ENCODE measurements at places on chromosomes 4 and X.

DNA sequence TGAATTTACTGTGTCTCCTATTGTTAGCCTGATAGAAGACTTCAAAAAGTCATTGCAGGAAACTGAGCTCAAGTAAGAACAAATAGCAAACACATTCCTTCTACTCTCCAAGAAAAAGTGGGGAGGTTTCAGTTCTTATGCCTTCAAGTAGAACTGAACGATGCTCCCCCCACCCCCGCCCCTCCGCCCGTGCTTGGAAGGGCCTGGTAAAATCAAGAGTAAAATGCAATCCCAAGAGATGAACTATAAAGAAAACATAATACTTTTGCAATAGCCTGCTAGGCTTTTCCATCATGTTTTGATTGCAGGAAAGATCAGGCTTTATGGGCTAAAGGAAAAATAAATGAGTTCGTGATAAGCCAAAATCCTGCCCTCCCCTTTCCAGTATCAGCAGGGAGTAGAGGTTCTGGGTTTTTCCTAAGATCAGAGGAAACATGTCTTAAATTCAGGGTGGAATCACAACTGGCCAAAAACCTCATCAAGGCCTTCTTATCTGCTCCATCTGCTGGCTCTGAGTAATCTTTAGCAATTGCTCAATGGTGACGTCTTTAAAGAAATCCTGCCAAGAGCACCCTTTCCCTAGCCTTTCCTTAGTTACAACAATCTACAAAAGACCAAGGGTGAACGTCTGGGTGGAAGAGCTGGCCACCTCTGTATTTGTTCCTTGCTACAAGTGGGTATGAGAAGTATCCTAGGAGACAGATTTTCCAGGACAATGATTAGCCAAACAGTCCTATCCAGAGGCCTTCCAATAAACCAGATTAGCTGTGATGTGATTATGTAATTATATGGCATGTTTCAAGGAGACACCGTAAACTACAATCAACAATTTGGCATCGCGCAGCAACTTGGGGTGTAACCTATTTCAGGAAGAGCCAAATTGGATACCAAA lies 66.3 kb upstream of the FAM9C start:
- no peak for DNase-seq

- peak; percentile 38 for DNase-seq
These were observed 88.0 kb downstream of the FNIP2 start for GRCh38 chr4:158856852-158857251.

GRCh38 chrX:16838202-16839066 lies 31.7 kb downstream of the RBBP7 start:
- DNase-seq = no peak

- no peak for DNase-seq
These were observed 37.2 kb upstream of the BDH2 start for GRCh38 chr4:103136671-103137445.

- no peak for DNase-seq
These were observed 547 bp downstream of the GUCY1A1 start for GRCh38 chr4:155667222-155667567.

DNA sequence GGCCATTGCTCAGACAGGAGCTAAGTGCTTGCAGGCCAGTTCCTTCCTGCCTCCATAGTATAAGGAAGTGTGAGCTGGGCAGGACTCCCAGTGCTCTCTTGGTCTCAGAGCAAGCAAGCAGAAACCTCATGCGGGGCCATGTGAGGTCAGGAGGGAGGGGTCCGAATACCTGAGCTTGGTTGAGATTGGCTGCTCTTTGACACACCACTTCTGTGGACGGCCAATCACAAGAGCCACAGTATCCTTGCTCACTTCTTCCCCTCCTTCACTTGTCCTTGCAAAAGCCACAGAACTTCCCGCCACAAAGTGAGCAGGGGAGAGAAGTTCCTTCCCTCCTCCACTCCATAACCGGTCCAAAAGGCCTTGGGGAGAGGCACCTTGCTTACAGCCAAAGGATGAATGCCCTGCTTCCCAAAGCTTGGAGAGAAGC lies 56.7 kb downstream of the PRPS1 start:
- DNase-seq = no peak

DNA sequence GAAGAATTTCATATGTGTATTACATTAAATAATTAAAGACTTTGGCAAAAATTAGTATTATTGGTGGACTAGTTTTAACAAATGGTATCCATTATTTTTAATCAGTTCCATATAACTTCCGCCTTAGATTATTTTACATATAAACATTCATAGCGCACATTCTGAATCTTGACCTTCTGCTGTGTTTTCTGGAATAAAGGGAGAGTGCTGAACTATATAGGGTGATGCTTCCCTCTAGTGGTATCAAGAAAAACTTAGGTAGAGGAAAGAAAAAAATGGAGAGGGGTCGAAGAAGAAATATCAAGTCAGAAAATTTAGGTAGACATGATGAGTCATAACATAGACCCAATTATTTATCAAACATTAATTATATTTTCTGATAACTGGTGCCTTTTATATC lies 155.6 kb upstream of the PACRGL start:
- no peak for DNase-seq

GRCh38 chr4:145352438-145353145 lies 129.1 kb upstream of the SMAD1 start:
- DNase-seq = no peak

DNA sequence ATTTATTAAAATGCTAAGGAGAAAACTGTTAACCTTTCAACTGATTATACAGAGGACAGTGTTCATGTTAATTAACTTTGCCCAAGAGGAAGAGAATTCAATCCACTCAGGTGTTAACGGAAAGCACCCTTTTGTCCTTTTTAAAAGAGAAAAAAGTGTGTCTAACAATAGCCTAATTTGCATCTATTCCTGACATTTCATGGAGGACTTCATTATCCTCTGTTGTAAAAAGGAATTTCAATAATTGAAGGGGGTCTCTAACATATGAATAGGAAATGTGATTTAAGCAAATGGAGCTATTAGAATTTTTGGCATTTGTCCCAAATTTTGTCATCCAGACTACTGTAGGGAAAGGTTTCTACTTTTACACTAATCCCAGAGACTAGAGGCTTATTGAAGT lies 44.6 kb upstream of the GC start:
- DNase-seq = no peak

GRCh38 chr4:82890528-82890900 lies 439 bp downstream of the SEC31A start:
- no peak for DNase-seq

DNA sequence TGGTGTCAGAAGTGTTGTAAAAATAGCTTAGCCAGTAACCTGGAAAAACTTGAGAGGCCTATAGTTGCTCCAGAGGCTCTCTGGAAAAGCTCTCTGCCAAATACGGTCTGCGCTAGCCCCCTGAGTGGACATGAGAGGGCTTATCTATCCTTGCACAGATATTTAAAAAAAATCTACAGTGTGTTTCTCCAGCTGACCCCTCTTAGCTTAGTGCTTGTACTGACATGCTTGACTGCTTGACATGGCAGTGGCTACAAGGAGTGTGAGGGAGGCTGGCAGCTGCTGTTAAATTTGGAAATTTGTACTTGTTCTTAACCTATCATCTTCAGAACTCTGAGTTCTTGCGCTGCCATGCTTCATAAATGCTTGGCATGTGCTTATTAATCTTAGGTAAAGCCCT lies 229.2 kb downstream of the RBMX2 start:
- no peak for DNase-seq

DNA sequence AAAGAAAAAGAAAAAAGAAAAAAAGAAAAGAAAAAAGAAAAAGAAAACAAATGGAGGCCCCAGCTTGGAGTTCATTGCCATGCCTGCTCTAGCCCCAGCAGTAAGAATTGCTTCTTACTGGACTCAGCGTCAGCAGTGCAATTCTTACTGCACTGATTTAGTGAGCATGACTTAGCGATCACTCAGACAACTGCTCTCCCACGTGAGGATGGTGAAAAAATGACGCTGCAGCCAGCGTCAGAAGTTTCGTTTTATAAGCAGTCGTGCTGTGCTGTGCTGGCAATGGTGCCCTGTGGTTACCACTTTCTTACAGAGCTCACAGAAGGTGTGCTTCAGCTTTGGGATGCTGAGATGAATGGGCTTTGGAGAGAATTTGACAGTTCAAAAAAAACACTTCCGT lies 68.3 kb upstream of the DDX3X start:
- peak; percentile 31 for DNase-seq

- no peak for DNase-seq
These were observed 143.7 kb downstream of the RASL11B start for GRCh38 chr4:53005808-53006207.

DNA sequence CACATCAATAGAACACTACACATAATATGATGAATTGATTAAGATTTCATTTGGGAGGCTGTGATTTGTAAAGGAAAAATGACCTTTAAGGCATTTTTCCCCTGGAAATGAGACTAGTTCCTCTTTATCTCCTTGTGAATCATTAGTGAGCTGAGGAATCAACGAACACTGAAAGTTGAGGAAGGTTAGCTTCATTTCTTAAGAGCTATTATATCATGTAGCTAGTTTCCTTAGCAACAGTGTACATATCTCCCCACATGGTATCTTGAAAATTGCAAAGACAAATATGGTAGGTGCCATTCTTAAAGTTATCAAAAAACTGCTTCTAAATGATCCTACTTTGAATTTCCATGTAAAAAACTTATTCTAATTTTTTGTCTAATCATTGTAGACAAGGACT lies 127.5 kb upstream of the NRK start:
- DNase-seq = no peak

DNA sequence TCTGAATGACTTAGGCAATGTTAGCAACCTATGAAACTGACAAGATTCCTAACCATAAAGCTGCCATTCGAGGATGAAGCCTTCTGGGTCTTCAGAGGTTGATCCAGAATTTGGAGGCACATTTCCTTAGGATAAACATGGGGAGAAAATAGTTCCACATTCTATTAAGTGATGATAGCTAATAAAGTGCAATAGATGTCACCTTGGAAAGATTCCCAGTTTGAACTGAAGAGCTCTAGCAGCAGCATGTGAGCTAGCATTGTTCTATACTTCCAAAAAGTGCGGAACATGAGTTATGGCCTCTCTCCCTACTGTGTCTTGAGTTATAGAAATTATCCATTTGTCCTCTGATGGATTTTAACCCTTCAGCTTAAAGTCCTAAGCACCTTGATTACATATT lies 991.4 kb upstream of the SLIT2 start:
- no peak for DNase-seq

DNA sequence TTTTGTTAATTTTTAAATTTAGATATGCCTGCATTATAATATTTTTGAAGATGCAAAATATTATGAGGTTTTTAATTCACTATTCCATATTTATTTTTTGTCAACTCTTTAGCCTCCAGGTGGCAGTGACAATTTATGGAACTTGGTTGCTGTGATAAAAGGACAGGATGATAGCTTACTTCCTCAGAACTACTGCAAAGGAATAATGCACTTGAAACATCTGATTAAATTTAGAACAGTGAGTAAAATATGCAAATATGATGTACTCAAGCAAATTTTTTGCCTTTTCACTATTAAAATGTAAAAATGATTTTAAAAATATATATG lies 45.1 kb downstream of the SPATA4 start:
- DNase-seq = no peak

GRCh38 chr4:166435449-166435848 lies 562.4 kb downstream of the TLL1 start:
- DNase-seq = no peak

DNA sequence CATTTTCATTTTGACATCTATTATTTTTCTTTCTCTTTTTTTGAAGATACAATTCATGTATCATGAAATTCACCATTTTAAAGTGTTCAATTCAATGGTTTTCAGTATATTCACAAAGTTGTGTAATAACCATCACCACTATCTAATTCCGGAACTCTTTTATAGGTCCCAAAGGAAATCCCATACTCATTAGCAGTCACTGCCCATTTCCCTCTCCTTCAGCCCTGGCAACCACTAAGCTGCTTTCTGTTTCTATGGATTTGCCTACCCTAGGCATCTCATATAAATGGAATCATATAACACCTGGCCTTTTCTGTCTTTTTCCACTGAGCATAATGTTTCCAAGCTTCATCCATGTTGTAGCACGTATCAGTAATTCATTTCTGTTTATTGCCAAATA lies 3.2 kb upstream of the FGF2 start:
- DNase-seq = no peak

DNA sequence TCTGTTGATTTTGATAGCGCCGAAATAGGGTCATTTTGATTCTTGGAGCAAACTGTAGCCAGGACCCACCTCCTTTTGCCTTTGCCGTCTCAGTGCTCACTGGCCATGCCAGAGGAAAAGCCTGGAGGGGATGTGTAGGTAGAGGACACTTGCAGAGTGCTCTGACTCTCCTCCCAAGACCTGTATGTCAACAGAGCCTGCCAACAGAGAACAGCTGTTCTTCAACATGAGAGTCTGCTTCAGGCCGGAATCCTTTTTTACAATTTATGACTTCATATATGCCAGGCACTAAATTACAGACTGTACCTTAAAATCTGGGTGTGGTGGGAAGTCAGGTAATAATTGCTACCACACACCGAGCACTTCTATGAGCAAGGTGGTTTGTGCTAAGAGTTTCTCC lies 94.2 kb downstream of the KDR start:
- DNase-seq = no peak

GRCh38 chr4:46123913-46124755 lies at the start of gene GABRG1:
Gene GABRG1, minus strand, starts transcription at chr4:46124054. Its CDS starts 141 bp downstream, at chr4:46123913.
- no peak for DNase-seq

- no peak for DNase-seq
These were observed 33.1 kb downstream of the KDM6A start for GRCh38 chrX:44906041-44906440.

GRCh38 chr4:55051532-55051931 lies 73.9 kb downstream of the KDR start:
- no peak for DNase-seq

GRCh38 chr4:98496152-98496845 lies 162.1 kb downstream of the TSPAN5 start:
- DNase-seq = no peak

DNA sequence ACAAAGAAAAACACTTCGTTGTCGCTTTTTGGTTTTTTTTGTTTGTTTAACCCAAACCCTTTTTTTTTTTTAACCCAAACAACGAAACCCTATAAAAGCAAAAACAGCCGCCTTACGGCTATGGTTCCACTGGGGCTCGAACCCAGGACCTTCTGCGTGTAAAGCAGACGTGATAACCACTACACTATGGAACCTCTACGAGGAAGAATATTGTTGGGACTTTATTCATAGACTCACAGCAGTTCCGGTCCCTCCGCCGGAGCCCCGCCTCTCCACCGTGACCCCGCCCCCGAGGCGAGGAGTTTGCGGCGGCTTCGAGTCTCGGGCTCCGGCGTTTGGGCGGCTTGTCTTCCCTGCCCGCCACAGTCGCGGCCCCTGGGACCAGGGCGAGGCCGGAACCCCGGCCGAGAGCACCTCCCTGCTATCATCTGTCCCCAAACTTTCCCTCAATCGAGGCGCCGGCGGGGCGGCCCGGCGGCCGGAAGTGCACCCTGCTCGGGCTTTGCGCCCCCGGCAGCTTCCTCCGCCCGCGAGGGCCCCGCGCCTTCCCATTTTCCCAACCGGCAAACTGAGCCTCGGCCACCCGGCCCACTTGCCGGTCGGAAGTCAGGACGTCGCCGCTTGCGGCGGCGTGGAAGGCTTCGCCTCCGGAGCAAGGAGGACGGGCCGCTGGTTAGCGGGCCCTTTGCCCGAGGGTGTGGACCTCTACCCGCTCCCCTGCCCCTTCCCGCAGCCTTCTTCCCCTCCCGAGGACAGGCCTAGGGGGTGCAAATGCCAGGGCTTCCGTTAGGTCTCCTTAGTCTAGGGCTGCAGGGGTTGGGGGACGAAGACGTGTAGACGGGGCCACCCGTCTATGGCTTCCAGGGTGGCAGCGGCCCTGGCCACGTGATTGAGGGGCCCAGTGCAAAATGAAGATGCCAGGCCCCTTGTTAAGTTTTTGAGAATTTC lies 3.2 kb upstream of the RS1 start:
- DNase-seq = peak; percentile 85

- no peak for DNase-seq
These were observed 588.3 kb downstream of the SPRY1 start for GRCh38 chr4:123984886-123985285.

GRCh38 chr4:12411072-12411471 lies 982.4 kb upstream of the HS3ST1 start:
- DNase-seq = no peak
